SK-N-MC (cell line): ENCODE measurements at places on chromosomes 6 and 20.

GRCh38 chr20:3137492-3137891, 22.2 kb downstream of the FASTKD5 start:
- no peak for DNase-seq

GRCh38 chr6:34484391-34484790, 18.5 kb downstream of the PACSIN1 start:
- no peak for DNase-seq

- no peak for DNase-seq
These were observed 62.7 kb downstream of the COL12A1 start for GRCh38 chr6:75143191-75143590.

DNA sequence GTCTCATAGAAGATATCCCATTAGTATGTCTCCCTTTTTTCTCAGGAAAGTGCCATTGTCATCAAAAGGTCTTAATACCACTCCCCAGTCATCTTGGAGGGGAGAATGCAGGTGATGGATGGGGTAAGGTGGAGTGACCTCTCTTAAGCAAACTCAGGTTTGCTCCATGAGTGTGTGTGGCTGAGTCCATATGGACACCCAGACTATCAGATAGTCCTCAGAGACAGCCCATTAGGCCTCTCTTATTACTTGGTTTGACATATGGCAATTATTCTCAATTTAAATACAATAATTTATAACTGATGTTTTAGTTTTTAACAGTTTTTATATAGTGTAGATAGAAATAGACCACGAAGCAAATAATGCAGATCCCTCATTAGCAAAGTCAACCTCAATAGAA, 23.2 kb downstream of the LAMA4 start:
- no peak for DNase-seq

DNA sequence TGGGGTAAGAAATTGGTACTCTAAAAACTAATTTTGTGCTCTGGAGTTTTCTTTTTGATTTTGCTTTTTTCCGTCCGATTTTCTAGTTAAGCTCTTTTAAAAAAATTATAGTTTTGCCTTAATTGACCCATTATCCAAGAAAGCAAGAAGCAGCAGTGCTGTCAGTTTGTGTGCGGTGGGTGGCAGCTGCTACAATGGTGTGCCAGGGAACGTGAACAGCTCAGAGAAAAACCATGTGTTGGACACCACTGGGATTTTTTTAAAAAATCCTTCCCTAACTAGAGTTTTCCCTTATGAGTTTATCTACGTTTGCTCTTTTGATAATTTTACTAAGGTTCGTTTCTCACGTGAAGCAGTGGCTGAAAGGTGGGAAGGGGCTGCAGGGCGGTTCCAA, 8.0 kb downstream of the MAP3K5 start:
- no peak for DNase-seq

- DNase-seq: no peak
These were observed 60.6 kb downstream of the SSR1 start for GRCh38 chr6:7252390-7252789.
